ENCODE measurements at places on chromosomes 1 and 21. TPM values are rescaled to one million over a fixed set of nuclear protein-coding genes. Genes with fewer than 3 reads are reported as not detected.
A peak's percentile ranks its signal among the peaks of the same experiment; 100 is the strongest.

DNA sequence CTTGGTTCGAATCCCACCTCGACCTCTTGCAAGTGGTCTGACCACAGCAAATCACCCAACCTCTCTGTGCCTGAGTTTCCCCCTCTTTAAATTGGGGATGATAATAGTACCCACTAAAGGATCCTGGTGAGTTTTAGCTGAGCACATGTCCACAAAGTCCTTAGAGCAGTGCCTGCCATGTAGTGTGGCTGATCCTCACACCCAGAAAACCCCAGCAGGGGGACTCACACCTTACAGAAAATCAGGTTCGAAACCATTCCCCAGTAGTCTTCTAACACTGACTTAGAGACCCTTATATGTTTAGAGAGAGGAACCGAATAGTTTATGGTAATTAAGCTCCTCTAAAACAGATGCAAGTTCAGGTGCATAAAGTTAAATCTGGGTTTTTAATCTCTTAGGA, 89.0 kb downstream of the CAMTA1 start:
- no peaks in the 10 kb centered on the region for H3K36me3 ChIP-seq
- peaks cover 16% of the 10 kb centered on the region for H3K4me1 ChIP-seq
- DNase-seq, result no peak
- no peaks in the 10 kb centered on the region for H3K27me3 ChIP-seq
- no peak overlapping the region for H3K27ac ChIP-seq
- no peak overlapping the region for H3K4me3 ChIP-seq

The STMN1 gene
- total RNA-seq, result 10.9 TPM

GRCh38 chr1:181174861-181175260, 86.4 kb downstream of the IER5 start:
- H3K4me1 ChIP-seq, result no peaks in the 10 kb centered on the region
- H3K36me3 ChIP-seq, result no peaks in the 10 kb centered on the region
- no peak overlapping the region for H3K27ac ChIP-seq
- no peak overlapping the region for H3K4me3 ChIP-seq
- H3K27me3 ChIP-seq, result no peaks in the 10 kb centered on the region

- H3K27ac ChIP-seq, result peak overlapping the region; percentile 28
- DNase-seq, result no peak
- H3K36me3 ChIP-seq, result peaks cover 8% of the 10 kb centered on the region
- H3K4me3 ChIP-seq, result no peak overlapping the region
Observed at GRCh38 chr1:170734412-170735175, 70.7 kb downstream of the PRRX1 start.

The BCAS2 gene
- total RNA-seq, result 31.0 TPM

DNA sequence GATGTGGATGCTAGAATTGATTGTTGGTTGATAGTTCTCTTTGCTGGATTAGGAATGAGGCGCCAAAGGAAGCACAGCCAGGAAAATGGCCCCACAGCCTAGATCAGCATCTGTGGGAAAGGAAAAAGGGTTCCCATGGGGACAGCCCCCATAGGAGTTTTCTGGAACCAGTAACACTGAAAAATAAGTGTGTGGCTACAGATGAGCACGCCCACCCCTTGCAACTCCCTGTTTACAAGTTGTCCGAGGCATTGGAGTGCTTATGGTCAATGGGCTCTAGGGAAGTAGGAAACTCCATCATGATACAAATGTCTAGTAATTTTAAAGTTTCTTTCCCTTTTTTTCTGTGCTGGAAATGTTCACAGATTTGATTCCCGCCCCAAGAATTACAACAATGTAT, 23.8 kb upstream of the UBE2U start:
- H3K4me1 ChIP-seq, result peaks cover 18% of the 10 kb centered on the region
- H3K27ac ChIP-seq, result no peak overlapping the region
- H3K36me3 ChIP-seq, result peaks cover 19% of the 10 kb centered on the region

- no peaks in the 10 kb centered on the region for H3K36me3 ChIP-seq
- DNase-seq, result no peak
- no peaks in the 10 kb centered on the region for H3K4me1 ChIP-seq
- H3K4me3 ChIP-seq, result no peak overlapping the region
- H3K27ac ChIP-seq, result no peak overlapping the region
Observed at GRCh38 chr1:212655668-212656440, 43.8 kb downstream of the BATF3 start.

The FOXD2 gene
- total RNA-seq, result 4.9 TPM

The AKNAD1 gene
- not detected for total RNA-seq

GRCh38 chr1:109793089-109793485, 29.4 kb upstream of the EPS8L3 start:
- H3K27ac ChIP-seq, result no peak overlapping the region
- H3K27me3 ChIP-seq, result no peaks in the 10 kb centered on the region
- no peaks in the 10 kb centered on the region for H3K36me3 ChIP-seq
- no peak overlapping the region for H3K4me3 ChIP-seq

- H3K27me3 ChIP-seq, result no peaks in the 10 kb centered on the region
- H3K36me3 ChIP-seq, result no peaks in the 10 kb centered on the region
- no peak overlapping the region for H3K27ac ChIP-seq
- no peak for DNase-seq
- no peak overlapping the region for H3K4me3 ChIP-seq
Observed at GRCh38 chr1:47262787-47263413, 30.9 kb upstream of the TAL1 start.

DNA sequence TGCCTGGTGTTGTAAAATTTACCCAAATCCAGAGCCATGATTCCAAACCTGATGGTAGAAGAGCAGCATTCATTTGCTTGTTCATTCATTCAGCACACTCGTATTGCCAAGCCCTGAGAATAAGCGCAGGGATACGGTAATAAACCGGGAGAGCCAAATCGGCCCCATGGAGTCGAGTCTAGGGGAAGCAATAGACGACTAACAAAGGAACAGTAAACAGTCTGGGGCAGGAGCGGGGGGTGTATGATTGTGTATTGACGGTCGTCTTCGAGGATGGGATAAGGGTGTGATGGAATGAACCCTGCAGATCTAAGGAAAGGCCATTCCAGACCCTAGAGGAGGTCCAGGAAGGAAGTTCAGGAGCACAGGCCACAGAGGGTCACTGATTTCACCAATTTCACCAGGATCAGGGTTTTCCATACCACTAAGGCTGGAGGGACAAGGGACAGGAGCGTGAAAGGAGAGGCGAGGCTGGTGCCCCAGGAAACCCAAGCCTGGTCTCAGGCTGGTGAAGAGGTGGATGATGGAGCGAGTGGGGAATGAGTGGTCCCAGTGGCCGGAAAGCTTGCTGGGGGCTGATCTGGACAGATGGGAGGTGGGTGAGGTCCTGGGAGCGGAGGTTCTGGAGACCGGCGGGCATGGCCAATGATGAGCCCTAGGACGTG, 61.1 kb upstream of the PDE9A start:
- DNase-seq, result no peak
- H3K4me3 ChIP-seq, result no peak overlapping the region
- no peaks in the 10 kb centered on the region for H3K36me3 ChIP-seq
- peaks cover 4% of the 10 kb centered on the region for H3K4me1 ChIP-seq
- no peaks in the 10 kb centered on the region for H3K27me3 ChIP-seq

- H3K27me3 ChIP-seq, result no peaks in the 10 kb centered on the region
- H3K4me1 ChIP-seq, result no peaks in the 10 kb centered on the region
- H3K4me3 ChIP-seq, result no peak overlapping the region
- H3K36me3 ChIP-seq, result peaks cover 17% of the 10 kb centered on the region
Observed at GRCh38 chr1:160360227-160360695, 6.6 kb upstream of the NHLH1 start.

DNA sequence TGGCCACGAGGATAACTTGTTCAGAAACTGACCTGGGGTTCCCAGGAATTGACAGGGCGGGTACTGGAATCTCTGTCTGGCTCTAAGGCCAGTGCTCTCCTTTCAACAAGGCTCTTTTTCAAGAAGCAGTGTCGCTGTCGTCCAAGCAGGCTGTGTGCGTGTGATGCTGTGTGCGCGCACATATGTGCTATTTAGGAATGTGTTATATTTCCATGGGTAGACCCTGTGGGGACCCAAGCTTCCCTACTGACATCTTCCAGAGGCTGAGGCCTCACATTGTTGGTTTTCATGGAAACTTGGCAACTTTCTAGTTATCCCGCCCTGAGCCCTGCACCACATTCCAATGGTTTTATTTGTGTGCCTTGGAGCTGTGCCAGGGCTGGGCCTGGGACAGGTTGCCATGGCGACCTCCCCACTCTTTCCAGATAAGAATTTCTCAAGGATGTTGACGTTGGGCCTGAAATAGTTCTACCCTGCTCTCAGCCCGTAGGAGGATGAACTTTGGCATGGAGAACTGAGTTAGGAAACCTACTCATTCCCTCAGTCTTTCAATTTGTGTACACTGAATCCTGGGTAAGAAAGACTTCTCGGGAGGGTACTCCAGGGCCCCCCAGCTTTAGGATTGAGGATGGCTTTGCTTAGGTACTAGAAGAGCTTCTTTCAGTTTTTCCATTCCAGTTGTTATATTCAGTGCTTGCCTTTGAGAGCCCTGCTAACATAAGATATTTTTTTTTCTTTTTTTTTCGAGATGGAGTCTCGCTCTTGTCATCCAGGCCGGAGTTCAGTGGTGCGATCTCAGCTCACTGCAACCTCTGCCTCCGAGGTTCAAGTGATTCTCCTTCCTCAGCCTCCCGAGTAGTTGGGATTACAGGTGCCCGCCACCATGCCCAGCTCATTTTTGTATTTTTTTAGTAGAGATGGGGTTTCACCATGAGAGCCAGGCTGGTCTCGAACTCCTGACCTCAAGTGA, 38.8 kb upstream of the SRSF10 start:
- peak overlapping the region; percentile 58 for H3K4me3 ChIP-seq
- DNase-seq, result peak; percentile 98

DNA sequence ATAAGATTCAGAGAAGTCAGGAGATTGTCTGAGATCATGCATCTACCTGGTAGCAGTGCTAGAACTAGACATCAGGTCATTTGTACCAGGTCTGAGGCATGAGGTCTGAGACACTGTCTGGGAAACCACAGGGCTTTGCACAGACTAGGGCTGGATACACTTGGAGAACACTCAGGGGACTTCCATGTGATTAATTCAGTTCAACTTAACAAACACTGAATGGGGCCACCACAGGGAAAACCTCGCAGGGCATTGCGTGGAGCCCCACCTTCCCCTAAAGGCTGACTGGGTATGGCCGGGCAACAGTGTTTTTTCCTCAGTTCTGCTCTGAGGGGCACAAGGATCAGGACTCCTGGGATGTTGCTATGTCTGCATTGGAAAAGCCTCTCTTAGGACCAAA, 86.5 kb upstream of the WARS2 start:
- no peak overlapping the region for H3K27ac ChIP-seq
- H3K36me3 ChIP-seq, result no peaks in the 10 kb centered on the region
- no peak overlapping the region for H3K4me3 ChIP-seq
- no peaks in the 10 kb centered on the region for H3K4me1 ChIP-seq
- DNase-seq, result no peak
- H3K27me3 ChIP-seq, result no peaks in the 10 kb centered on the region

The FAM72A gene
- 2.8 TPM for total RNA-seq

The OR2L8 gene
- not detected for total RNA-seq

- H3K36me3 ChIP-seq, result no peaks in the 10 kb centered on the region
- H3K27ac ChIP-seq, result no peak overlapping the region
- no peaks in the 10 kb centered on the region for H3K4me1 ChIP-seq
- no peak overlapping the region for H3K4me3 ChIP-seq
Observed at GRCh38 chr1:4133297-4133938, 233.3 kb upstream of the C1orf174 start.

- H3K4me3 ChIP-seq, result peak overlapping the region; percentile 94
- peak; percentile 38 for DNase-seq
- no peaks in the 10 kb centered on the region for H3K4me1 ChIP-seq
- no peaks in the 10 kb centered on the region for H3K27me3 ChIP-seq
Observed at GRCh38 chr1:159854116-159854692, 8.3 kb downstream of the VSIG8 start.

DNA sequence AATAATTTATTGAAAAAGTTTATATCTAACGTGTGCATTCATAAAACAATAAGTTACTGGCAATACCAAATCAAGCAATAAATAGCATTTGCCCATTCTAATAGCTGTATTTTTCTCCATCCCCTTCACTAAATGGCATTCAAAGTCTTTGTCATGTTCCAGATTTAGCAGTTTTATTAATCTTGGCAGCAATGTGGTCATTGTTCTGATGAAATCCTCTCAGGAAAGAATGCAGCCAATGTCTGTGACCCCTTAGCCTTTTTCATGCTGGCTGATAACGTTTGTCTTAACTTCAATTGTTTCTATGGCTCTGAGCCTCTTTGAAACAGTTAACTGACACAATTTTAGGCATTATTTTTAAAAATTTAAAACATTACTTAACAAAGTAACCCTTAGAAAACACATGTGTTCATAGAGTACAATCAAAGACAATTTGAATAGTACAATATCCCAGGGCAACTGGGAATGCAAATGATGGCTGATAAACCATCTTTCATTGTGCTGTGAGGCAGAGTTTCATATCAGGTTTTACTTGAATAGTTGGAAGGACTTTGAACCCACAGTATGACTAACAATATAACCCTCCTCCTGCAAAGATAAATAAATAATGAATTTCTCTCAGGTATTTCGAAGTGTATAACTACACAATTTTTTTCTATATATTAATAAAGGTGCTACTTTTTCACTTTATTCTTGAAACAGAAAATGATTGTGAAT, 217.5 kb downstream of the LRRIQ3 start:
- H3K27ac ChIP-seq, result no peak overlapping the region
- DNase-seq, result no peak
- H3K27me3 ChIP-seq, result no peaks in the 10 kb centered on the region
- no peaks in the 10 kb centered on the region for H3K36me3 ChIP-seq

The NBPF10 gene
- total RNA-seq, result 4.2 TPM

The OPTC gene
- not detected for total RNA-seq

DNA sequence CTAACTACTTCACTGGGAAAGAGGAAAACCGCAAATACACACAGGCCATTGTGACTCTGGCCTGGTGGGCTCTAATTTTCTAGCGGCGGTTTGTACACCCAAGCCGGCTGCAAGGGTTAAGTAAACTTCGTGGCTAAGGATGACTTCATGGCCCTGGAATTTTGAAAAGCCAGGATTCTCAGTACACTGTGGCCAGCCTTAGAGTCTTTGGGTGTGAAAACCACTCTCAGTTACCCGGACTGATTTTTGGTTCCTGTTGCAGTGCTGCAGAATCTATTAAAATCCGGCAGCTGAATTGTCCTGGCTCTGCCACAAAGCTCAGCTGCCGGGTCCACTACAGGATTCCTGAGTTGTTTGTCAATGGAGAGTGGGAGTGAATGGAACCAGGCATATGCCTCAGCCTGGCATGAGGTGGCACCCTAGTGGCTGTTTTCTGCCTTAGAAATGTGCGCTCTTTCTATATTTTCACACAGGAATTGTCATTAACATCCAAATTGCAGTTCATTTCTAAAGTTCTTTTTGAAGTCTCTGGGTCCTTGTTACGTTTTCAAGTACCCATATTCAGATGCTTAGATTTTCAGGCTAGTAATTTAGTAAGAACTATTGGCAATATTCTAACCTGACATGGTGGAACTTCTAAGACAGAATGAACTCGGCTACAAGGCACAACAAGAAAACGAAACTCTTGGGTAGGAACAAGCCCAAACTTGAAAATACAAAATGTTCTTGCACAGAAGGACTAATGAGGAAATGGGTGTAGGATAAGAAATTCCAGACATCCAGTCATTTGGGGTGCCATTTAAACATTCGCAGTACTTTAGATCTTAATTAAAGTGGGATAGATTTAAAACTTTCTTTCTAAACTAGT, 255.9 kb downstream of the NFIA start:
- H3K27me3 ChIP-seq, result no peaks in the 10 kb centered on the region
- H3K36me3 ChIP-seq, result peaks cover 3% of the 10 kb centered on the region
- H3K27ac ChIP-seq, result peak overlapping the region; percentile 89
- H3K4me3 ChIP-seq, result peak overlapping the region; percentile 43

- no peak overlapping the region for H3K4me3 ChIP-seq
- DNase-seq, result no peak
- no peaks in the 10 kb centered on the region for H3K4me1 ChIP-seq
- H3K27me3 ChIP-seq, result no peaks in the 10 kb centered on the region
- no peak overlapping the region for H3K27ac ChIP-seq
- H3K36me3 ChIP-seq, result no peaks in the 10 kb centered on the region
Observed at GRCh38 chr1:14094611-14095400, 394.8 kb downstream of the PRDM2 start.
